ENCODE measurements at places on chromosomes 4 and X.

- DNase-seq: no peak
These were observed 15.4 kb downstream of the IGFBP7 start for GRCh38 chr4:57094832-57095223.

GRCh38 chr4:167939863-167940616 lies 152.3 kb upstream of the ANXA10 start:
- peak; percentile 41 for DNase-seq

DNA sequence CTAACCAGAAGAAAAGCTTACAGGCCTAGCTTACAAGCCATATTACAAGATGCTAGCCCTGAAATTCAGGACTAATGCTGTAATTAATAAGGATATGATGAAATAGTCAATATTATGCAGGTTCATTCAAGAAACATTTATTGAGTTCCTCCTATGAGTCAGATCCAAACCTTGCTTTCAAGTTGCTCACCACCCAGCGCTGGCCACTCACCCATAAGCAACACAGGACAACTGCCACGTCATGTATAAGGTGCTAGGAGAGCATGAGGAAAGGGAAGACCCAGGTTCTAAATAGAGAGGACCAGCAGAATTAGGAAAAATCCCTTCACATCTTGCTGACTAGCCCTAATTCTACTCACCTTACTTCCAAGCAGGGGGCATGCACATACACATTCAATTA lies 23.3 kb downstream of the MAML3 start:
- DNase-seq: no peak

- DNase-seq: peak; percentile 35
These were observed 146.4 kb upstream of the EOLA2 start for GRCh38 chrX:150084496-150085229.

GRCh38 chr4:102713096-102713495 lies 47.7 kb downstream of the MANBA start:
- DNase-seq: no peak

All from right hindlimb (tissue), 1 donor.